GM23338 (cell line): ENCODE measurements at places on chromosomes 5 and 9. TPM values are rescaled to one million over a fixed set of nuclear protein-coding genes. Genes with fewer than 3 reads are reported as not detected.
A peak's percentile ranks its signal among the peaks of the same experiment; 100 is the strongest.

DNA sequence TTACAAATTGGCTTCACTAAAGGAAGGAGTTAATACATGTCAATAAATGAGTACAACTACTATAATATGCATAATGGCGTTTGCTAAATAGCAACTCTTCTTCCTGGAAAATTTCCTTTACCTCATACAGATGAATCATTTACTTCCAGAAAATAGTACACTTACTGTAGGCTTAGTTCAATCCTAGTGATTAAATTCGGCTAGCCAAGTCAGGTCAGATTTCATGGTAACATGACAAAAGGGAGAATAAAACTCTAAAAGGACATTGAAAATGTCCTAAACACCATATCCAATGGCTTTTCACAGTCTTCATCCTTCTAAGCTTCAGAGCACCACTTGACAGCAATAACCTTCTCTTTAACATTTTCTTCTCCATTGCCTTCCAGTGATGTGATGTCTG lies 42.1 kb upstream of the ZFAND5 start:
- H3K4me3 ChIP-seq: no peak overlapping the region
- H3K27ac ChIP-seq: no peak overlapping the region
- H3K36me3 ChIP-seq: no peaks in the 10 kb centered on the region
- H3K27me3 ChIP-seq: no peaks in the 10 kb centered on the region
- no peaks in the 10 kb centered on the region; the same call in 1 of the 2 replicates for H3K4me1 ChIP-seq

GRCh38 chr5:38783011-38783561 lies 62.7 kb upstream of the OSMR start:
- peaks cover 3% of the 10 kb centered on the region; the same call in 1 of the 2 replicates for H3K36me3 ChIP-seq
- H3K4me3 ChIP-seq: no peak overlapping the region
- no peaks in the 10 kb centered on the region for H3K4me1 ChIP-seq
- H3K27ac ChIP-seq: no peak overlapping the region
- DNase-seq: no peak
- no peaks in the 10 kb centered on the region for H3K27me3 ChIP-seq

- no peak overlapping the region for H3K27ac ChIP-seq
- no peaks in the 10 kb centered on the region for H3K4me1 ChIP-seq
- no peaks in the 10 kb centered on the region for H3K36me3 ChIP-seq
- H3K4me3 ChIP-seq: no peak overlapping the region
- DNase-seq: no peak
- H3K27me3 ChIP-seq: no peaks in the 10 kb centered on the region
Measured at GRCh38 chr5:3430691-3431090, 164.9 kb upstream of the IRX1 start.

GRCh38 chr9:86548220-86548619 lies 194.0 kb upstream of the TUT7 start:
- peaks cover 30% of the 10 kb centered on the region for H3K4me1 ChIP-seq
- DNase-seq: no peak
- no peak overlapping the region for H3K27ac ChIP-seq
- no peak overlapping the region for H3K4me3 ChIP-seq

GRCh38 chr5:14145435-14146334 lies 2.5 kb downstream of the TRIO start:
- H3K27ac ChIP-seq: no peak overlapping the region
- DNase-seq: no peak
- peaks cover 60% of the 10 kb centered on the region for H3K4me1 ChIP-seq
- H3K27me3 ChIP-seq: peaks cover 3% of the 10 kb centered on the region; the same call in 1 of the 2 replicates
- H3K4me3 ChIP-seq: peak overlapping the region; percentile 96
- no peaks in the 10 kb centered on the region for H3K36me3 ChIP-seq

DNA sequence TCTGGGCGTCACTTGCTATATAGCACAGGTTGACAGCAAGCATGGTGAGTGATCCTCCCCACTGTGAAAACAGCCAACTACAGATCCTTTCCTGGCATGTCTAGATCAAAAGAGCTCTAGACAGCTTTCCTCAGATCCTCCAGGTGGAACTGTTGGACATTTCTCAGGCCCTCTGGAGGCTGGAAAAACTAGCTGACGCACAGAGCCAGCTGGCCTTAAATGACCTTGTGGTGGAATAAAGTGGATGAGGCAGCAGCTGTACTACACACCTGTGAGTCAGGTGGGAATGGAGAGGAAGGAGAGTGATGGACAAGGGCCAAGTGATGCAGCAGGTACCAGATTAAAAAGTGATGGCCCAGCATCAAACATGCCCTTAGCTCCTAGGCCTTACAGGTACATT lies 172.7 kb downstream of the TRIM32 start:
- H3K4me3 ChIP-seq: no peak overlapping the region
- H3K27me3 ChIP-seq: no peaks in the 10 kb centered on the region
- no peak for DNase-seq
- no peaks in the 10 kb centered on the region for H3K4me1 ChIP-seq
- H3K36me3 ChIP-seq: no peaks in the 10 kb centered on the region; the same call in 1 of the 2 replicates
- H3K27ac ChIP-seq: no peak overlapping the region

GRCh38 chr9:114130141-114130540 lies 25.2 kb upstream of the COL27A1 start:
- no peaks in the 10 kb centered on the region for H3K27me3 ChIP-seq
- no peak overlapping the region for H3K27ac ChIP-seq
- H3K4me3 ChIP-seq: no peak overlapping the region
- H3K4me1 ChIP-seq: peaks cover 12% of the 10 kb centered on the region
- H3K36me3 ChIP-seq: no peaks in the 10 kb centered on the region
- no peak for DNase-seq

- H3K4me3 ChIP-seq: no peak overlapping the region
- peaks cover 16% of the 10 kb centered on the region for H3K4me1 ChIP-seq
- H3K36me3 ChIP-seq: no peaks in the 10 kb centered on the region
- H3K27ac ChIP-seq: no peak overlapping the region
Measured at GRCh38 chr5:67063055-67063454, 133.5 kb downstream of the CD180 start.

DNA sequence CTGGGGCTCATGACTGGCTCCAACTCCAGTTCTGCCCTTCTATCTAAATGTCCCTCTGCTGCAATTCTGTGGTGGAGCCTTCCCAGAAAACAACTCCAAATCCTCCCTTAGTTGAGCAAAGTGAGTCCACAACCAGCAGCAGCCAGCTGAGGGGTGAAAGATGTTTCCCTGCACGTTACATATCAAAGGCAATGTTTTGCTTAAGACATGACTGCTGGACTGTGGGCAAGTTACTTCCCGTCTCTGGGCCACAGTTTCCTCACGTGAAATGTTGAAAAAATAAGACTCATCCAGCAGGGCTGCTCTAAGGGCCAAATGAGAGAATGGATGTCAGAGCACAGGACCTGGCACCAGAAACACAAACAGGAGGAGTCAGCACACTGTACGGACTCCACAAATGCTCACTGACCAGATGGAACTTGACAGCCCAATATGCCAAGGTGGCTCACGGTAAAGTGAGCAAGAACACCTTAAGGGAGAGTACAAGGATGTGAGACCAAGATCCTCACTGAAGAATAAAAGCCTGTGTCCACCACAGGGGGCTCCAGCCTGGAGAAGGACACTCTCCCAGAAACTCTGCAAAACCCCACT lies 138.4 kb upstream of the ABCA1 start:
- no peaks in the 10 kb centered on the region for H3K4me1 ChIP-seq
- no peak overlapping the region for H3K27ac ChIP-seq
- H3K36me3 ChIP-seq: no peaks in the 10 kb centered on the region
- H3K4me3 ChIP-seq: no peak overlapping the region
- no peaks in the 10 kb centered on the region for H3K27me3 ChIP-seq

DNA sequence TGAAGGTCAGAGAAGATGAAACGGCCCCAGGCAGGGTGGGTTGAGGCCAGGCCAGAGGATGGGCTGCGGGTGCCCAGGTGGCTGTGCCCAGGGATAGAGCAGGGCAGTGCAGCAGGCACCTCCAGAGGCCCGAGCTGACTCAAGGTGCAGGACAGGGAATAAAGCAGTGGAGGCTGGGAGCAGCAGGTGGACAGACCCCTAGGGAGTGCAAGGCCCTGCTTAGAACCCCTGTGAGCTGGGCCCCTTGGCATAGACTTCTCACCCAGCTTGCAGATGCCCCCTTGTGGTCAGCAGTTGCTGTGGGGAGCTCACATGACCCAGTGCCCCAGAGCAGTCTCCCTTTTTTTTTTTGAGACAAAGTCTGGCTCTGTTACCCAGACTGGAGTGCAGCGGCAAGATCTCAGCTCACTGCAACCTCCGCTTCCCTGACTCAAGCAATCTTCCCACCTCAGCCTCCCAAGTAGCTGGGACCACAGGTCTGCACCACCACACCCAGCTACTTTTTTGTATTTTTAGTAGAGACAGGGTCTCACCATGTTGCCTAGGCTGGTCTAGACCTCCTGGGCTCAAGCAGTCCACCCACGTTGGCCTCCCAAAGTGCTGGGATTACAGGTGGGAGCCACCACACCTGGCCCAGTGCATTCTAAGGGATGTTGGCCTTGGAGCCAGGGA lies 118.8 kb downstream of the WNK2 start:
- H3K27ac ChIP-seq: no peak overlapping the region
- H3K4me1 ChIP-seq: peaks cover 4% of the 10 kb centered on the region; the same call in 1 of the 2 replicates
- DNase-seq: peak; percentile 81
- H3K4me3 ChIP-seq: no peak overlapping the region

GRCh38 chr9:133999851-134000265 lies 7.7 kb upstream of the VAV2 start:
- H3K27me3 ChIP-seq: no peaks in the 10 kb centered on the region
- H3K27ac ChIP-seq: no peak overlapping the region
- DNase-seq: no peak
- no peaks in the 10 kb centered on the region for H3K4me1 ChIP-seq

- no peaks in the 10 kb centered on the region for H3K27me3 ChIP-seq
- no peak overlapping the region for H3K27ac ChIP-seq
- H3K36me3 ChIP-seq: no peaks in the 10 kb centered on the region; the same call in 1 of the 2 replicates
- H3K4me3 ChIP-seq: no peak overlapping the region
Measured at GRCh38 chr5:135365281-135365680, 33.8 kb downstream of the MACROH2A1 start.

Gene AIF1L
- 82.6 and 87.8 TPM in 2 replicates for total RNA-seq

Gene VCP
- total RNA-seq: 361 and 408 TPM in 2 replicates

GRCh38 chr9:108550106-108550505 lies 305.7 kb downstream of the ACTL7B start:
- H3K27ac ChIP-seq: no peak overlapping the region
- no peaks in the 10 kb centered on the region for H3K36me3 ChIP-seq
- no peak overlapping the region for H3K4me3 ChIP-seq
- H3K4me1 ChIP-seq: no peaks in the 10 kb centered on the region
- H3K27me3 ChIP-seq: no peaks in the 10 kb centered on the region

- no peak for DNase-seq
- no peak overlapping the region for H3K27ac ChIP-seq
- no peak overlapping the region for H3K4me3 ChIP-seq
- H3K4me1 ChIP-seq: no peaks in the 10 kb centered on the region
Measured at GRCh38 chr5:73355108-73355507, 93.5 kb downstream of the FOXD1 start.

DNA sequence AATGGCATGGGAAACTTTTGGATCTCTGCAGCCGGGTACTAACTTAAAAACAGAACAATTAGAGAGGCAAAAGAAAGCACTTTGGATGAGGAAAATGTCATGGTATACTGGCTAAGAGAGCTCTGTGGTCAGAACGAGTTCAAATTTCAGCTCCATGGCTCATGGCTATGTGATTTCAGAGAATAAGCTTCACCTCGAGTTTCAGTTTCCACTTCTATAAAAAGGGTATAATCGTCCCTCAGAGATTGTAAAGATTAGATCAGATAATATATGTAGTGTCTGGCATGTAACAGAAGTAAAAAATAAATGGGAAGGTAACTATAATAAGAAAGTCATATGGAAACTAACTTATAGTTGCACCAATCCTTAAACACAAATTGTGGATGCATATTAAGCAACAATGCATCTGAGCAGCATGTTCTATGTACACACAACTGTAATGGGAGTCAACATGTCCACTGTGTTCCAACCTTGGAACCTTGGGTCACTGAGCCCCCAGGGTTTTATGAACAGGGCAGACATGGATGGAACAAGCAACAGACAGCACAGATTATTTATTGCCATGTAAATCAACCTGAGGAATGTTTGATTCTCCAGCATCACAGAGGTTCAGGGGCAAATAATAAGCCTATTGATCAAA lies 145.4 kb downstream of the MAPKAP1 start:
- H3K27me3 ChIP-seq: no peaks in the 10 kb centered on the region
- no peak for DNase-seq
- H3K4me1 ChIP-seq: no peaks in the 10 kb centered on the region

DNA sequence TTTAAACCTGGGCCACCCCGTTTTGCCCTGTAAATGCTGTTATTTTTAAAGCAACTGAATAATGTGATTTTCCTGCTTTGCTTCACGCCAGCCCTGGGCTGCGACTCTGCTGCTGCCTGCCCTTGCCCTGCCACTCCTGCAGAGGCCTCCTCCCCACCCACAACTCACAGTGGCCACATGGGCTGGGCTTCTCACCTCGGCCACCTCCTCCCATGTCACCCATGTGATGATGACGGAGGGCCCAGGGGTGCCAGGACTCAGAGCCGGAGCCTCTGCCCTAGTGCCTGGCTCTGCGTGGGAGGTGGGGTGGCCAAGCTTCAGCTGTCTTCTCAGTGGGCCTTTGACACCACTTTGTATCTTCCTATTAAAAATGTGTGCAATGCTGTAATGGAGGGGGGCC lies 48.1 kb upstream of the NKD2 start:
- DNase-seq: no peak
- H3K36me3 ChIP-seq: no peaks in the 10 kb centered on the region
- no peaks in the 10 kb centered on the region; the same call in 1 of the 2 replicates for H3K4me1 ChIP-seq
- H3K27ac ChIP-seq: no peak overlapping the region
- H3K27me3 ChIP-seq: no peaks in the 10 kb centered on the region
- H3K4me3 ChIP-seq: no peak overlapping the region

GRCh38 chr9:122929796-122930354 lies 1.4 kb downstream of the ZBTB26 start:
- no peaks in the 10 kb centered on the region for H3K27me3 ChIP-seq
- H3K4me1 ChIP-seq: peaks cover 19% of the 10 kb centered on the region
- H3K4me3 ChIP-seq: peak overlapping the region; percentile 86
- DNase-seq: no peak
- no peaks in the 10 kb centered on the region for H3K36me3 ChIP-seq

GRCh38 chr5:28807195-28807729 lies 1768.9 kb upstream of the CDH9 start:
- no peaks in the 10 kb centered on the region for H3K27me3 ChIP-seq
- no peaks in the 10 kb centered on the region for H3K4me1 ChIP-seq
- no peak for DNase-seq
- no peak overlapping the region for H3K27ac ChIP-seq
- H3K36me3 ChIP-seq: no peaks in the 10 kb centered on the region

DNA sequence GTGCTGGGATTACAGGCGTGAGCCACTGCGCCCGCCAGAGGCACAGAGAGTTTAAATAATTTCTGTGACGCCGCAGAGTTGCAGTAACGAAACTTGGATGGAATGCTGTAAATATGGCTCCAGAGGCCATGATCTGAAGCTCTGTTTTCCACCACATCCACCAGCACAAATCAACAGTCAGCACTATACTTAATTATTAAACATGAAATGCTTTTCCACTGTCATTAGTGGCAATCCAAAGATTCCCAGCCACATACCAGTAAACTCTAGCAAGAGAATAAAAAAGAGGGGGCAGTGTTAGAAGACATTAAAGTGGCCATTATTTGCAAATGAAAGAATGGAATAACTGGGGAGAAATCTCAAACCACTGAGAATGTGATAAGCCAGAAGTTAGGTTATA lies 242.5 kb downstream of the DIRAS2 start:
- H3K27ac ChIP-seq: no peak overlapping the region
- no peaks in the 10 kb centered on the region for H3K36me3 ChIP-seq
- no peak overlapping the region for H3K4me3 ChIP-seq

Gene IL9
- total RNA-seq: not detected in 2 replicates

- H3K4me3 ChIP-seq: no peak overlapping the region
- H3K27me3 ChIP-seq: no peaks in the 10 kb centered on the region
- H3K27ac ChIP-seq: no peak overlapping the region
- peaks cover 14% of the 10 kb centered on the region; the same call in 1 of the 2 replicates for H3K4me1 ChIP-seq
- DNase-seq: no peak
- no peaks in the 10 kb centered on the region for H3K36me3 ChIP-seq
Measured at GRCh38 chr9:26675035-26675434, 217.6 kb downstream of the CAAP1 start.

Gene OR13C9
- total RNA-seq: not detected in 2 replicates

Gene CD74
- total RNA-seq: 49.8 and 54.8 TPM in 2 replicates
